T1000 (cell line): ENCODE measurements at places on chromosomes 2 and 18.

DNA sequence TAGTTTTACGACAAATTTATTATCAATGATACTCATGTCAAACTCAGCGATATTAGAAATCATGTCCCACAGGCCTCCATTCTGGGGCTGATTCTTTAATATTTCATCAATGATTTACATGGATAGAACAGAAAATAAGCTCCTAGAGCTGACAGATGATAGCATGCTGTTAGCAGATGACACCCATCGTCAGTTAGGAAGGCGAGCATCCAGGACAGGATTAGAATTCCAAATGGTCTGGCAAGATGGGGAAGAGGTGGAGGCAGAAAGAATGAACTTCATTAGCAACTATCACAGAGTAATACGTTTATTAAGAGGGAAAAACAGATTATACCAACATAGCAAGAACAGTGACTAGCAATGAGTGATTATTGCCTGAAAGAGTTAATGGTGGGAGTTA lies 46.2 kb upstream of the ACVR1 start:
- no peak for DNase-seq

DNA sequence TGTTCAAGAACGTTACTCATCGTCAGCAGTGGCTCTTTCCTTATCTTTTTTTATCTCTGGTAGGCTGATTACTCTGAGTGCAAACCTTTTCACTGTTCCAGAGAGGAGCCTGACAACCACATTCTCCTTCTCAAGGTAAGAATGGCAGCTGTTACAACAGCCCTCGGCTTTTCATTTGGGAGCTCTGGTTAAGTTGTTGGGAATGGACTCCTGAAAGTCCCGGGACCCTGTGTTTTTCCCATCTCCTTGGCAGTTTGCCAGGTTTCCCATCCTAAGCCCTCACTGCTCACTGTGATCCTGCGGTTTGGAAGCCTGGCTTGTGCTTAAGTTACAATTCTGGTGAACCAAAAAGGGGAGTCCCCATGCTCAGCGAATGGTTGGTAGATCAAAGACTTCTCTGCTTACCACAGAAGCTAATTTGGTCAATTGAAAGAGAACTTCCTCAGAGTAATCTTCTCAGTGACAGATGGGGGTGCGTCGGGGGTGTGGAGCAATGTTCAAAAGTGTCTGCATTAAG lies 122.3 kb downstream of the LYPD6B start:
- DNase-seq, result no peak

- no peak for DNase-seq
Measured at GRCh38 chr2:57330447-57330846, 716.2 kb upstream of the VRK2 start.

DNA sequence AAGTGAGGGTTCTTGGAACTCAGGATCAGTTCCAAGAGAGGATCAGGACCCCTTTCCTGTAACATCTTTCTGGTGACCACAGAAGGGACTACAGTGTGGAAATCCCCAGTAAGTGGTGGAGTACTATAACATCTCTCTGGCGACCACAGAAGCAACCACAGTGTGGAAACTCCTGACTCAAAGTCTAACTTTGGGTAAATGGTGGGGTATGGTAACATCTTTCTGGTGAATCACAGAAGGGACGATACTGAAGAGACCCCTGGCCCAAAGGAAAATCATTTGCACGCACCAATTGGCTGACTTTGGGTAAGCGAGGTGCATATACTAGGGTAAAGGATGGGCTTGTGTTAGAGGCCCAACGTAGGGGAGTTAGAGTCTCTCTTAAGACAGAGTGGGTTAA lies 56.3 kb upstream of the GULP1 start:
- no peak for DNase-seq

- no peak for DNase-seq
Measured at GRCh38 chr2:197615016-197615652, 60.3 kb downstream of the RFTN2 start.

- no peak for DNase-seq
Measured at GRCh38 chr2:191864628-191865374, 17.9 kb upstream of the CAVIN2 start.

DNA sequence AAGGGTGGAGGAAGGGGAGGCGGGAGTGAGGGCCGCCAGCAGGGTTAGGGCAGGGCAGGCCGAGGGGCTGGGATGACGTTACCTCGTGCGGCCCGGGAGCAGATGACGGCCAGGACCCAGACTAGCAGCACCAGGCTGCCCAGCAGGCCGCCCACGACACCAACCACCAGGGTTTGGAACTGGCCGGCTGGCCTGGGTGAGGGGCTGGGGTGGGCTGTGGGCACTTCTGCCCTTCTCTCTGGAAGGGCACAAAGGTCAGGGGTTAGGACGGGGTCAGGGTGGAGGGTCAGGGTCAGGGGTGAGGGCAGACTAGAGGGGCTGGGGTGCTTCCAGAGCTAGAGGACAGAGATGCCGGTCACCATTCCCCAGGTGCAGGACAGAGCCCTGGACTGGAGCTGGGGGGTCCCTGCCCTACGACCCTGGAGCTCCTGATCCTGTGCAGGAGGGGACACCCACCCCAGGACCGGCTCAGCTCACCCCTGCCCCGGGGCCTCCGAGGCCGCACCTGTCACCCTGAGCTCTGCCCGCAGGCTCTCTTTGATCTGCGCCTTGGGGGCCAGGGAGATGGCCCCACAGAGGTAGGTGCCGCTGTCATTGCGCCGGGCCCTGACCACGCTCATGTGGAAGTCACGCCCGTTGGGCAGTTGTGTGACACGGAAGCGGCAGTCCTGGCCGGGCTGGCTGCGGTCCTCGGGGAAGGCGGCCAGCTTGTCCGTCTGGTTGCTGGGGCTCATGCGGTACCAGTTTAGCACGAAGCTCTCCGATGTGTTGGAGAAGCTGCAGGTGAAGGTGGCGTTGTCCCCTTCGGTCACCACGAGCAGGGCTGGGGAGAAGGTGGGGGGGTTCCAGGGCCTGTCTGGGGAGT lies 6.3 kb downstream of the PDCD1 start:
- no peak for DNase-seq

GRCh38 chr18:995629-996028 lies 91.0 kb downstream of the ADCYAP1 start:
- no peak for DNase-seq

DNA sequence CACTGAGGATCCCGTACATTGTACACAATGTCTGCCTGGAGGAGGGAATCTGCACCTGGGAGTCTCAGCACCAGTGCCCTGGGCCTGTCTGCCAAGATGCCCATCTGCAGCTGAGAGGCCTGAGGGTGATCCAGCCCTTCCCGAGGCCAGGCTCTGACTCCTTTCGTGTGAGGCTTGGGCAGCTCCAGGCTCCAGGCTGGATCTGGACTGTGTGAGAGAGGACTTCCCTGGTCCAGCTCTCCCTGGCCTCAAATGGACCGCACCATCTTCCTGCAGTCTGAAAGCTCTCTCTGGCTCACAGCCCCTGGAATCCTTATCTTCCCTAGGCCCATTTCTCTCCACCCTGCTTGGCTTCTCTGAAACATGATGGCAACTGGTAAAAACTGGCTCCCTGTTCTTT lies 324.6 kb downstream of the DYSF start:
- no peak for DNase-seq

DNA sequence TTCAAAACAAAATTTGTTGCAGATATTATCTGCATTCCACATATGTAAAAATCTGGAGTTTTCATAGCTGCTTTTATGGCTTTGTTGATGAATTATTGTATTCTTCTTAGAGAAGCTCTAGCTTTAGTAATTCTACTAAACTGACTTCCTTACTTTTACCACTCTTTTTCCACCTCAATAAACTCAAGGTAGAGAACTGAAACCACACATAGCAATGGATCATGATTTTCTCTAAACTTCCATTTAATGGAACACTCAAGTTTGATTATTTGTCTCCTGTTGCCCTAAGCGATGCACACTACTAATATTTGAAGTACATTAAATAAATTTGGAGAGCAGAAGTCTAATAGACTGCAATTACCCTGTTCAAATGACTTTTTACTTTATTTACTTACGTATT lies 192.0 kb downstream of the NBAS start:
- DNase-seq, result no peak
